Suppressor macrophage treated with lipopolysaccharide for 1 hour (primary cell): ENCODE measurements at places on chromosomes 7 and 10.
A peak's percentile ranks its signal among the peaks of the same experiment; 100 is the strongest.

DNA sequence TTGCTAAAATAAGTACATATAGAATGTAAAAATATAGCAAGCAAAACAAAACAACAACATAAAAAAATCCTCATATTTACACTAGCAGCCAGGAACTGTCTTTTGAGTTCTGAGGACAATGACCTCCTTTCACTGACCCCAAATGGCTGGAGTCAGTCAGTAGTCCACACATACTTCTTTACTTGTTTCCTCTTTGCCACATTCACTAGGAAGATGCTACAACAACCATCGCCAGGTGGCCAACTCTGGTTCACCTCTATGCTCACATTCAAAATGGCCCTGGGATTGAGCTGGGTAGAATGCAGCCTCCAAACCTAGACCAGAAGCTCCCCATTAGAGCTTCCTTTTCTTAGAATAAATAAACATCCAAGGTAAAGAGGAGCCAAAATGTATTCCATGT is 356.2 kb downstream of the PLXNA4 start:
- DNase-seq: no peak

GRCh38 chr7:30731581-30731980 is 20.4 kb upstream of the INMT start:
- no peak for DNase-seq

DNA sequence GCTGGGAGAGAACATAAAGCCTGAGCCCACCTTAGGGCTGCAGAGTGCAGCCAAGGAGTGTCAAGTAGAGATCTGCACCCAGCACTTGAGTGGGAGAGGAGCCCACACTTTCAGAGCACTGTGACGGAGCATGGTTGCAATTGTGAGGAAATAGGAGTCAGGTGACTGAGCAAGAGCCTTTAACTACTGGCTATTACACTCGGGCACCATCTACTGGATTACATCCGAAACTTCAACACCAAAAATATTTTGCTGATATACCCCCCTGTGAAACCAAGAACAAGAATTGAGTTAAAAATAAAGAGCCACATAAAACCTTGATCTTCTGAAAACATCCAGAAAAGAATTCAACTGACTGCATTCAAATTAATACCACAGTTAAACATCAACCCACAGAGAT is 657.9 kb downstream of the NXPH1 start:
- DNase-seq: no peak

DNA sequence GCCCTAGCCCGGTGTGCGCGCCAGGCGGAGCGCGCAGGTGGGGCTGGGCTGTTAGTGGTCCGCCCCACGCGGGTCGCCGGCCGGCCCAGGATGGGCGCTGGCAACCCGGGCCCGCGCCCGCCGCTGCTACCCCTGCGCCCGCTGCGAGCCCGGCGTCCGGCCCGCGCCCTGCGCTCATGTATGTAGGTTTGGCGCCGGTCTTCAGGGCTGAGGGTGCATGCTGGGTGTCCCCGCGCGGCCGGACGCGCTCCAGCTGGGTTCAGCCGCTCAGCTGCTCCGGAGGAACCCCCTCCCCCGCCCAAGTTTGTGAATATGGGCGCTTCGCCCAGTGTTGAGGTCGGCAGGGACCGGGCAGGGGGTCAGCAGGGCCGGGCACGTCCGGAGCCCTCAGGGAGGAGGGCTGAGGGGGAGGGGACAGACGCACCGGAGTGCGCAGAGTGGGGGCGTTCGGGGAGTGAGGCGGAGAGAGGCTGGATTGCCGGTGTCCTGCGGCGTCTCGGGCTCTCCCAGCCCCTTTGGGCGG is 559 bp downstream of the VWC2 start:
- DNase-seq: no peak

- DNase-seq: no peak
Measured at GRCh38 chr10:71854031-71854430, 3.0 kb upstream of the PSAP start.

DNA sequence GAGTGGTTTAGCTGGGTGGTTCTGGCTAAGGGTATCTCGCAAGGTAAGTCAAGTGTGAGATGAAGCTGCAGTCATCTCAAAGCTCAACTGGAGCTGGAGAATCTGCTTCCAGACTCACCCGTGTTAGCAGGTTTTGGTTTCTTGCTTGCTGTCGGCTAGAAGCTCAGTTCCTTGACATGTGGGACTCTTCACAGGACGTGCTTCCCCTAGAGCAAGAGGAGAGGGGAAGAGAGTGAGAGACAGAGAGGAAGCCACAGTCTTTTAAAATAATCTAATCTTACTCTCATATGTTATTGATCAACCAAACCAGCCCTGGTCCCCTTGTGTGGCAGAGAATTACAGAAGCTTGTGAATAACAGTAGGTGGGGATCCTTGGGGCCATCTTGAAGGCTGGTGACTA is 199.5 kb downstream of the REEP3 start:
- DNase-seq: no peak

GRCh38 chr10:118569882-118570252 is 25.6 kb downstream of the PRLHR start:
- no peak for DNase-seq

DNA sequence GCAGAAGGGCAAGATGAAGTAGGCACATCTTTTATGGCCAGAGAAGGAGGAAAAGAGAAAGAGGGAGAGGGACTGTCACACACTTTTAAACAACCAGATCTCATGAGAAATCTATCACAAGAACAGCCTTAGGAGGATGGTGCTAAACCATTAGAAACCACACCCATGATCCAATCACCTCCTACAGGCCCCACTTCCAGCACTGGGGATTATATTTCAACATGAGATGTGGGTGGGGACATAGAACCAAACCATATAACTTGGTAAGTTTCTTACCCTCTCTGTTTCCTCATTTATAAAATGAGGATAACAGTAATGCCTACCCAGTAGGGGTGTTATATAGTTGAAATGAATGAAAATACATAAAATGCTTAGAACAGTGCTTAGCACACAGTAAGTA is 66.0 kb downstream of the CHCHD3 start:
- peak; percentile 13 for DNase-seq

DNA sequence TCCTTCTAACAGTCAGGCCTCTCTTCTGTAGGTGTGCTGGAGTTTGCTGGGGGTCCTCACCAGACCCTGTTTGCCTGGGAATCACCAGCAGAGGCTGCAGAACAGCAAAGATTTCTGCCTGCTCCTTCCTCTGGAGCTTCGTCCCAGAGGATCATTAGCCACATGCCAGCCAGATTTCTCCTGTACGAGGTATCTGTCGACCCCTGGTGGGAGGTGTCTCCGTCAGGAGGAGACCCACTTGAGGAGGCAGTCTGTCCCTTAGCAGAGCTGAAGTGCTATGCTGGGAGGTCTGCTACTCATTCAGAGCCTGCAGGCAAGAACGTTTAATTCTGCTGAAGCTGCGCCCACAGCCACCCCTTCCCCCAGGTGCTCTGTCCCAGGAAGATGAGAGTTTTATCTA is 611.1 kb upstream of the COBL start:
- no peak for DNase-seq

- DNase-seq: no peak
Measured at GRCh38 chr7:74037609-74038008, 9.6 kb downstream of the ELN start.
